ENCODE measurements at places on chromosomes 2 and 18.

GRCh38 chr2:174292908-174293307 lies 41.8 kb upstream of the SP9 start:
- no peak for ATAC-seq

DNA sequence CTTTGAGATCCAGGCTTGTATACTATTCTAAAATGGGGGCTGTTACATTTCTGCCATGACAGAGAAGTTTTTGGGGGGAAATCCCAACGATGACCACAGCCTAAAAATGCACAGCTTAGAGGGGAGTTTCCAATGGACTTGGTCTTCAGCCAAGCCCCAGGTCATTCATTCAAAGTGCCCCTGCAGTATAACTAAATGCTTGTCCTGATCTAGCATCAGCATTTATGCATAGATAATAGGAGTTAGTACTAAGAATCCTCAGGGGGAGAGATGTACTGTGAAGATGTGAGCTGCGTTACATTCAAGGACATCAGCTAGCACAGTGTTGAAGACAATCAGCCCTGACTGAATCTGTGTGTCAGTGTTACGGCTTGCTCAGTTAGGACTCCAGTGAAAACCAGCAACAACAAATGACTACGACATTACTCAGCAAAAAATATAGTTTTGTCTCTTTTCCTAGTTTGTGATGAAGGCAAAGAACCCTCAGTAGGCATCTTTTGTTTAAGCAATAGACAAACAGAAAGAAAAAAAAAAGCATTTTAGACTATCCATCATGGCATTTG lies 160.9 kb downstream of the ZEB2 start:
- peak; percentile 54 for ATAC-seq

DNA sequence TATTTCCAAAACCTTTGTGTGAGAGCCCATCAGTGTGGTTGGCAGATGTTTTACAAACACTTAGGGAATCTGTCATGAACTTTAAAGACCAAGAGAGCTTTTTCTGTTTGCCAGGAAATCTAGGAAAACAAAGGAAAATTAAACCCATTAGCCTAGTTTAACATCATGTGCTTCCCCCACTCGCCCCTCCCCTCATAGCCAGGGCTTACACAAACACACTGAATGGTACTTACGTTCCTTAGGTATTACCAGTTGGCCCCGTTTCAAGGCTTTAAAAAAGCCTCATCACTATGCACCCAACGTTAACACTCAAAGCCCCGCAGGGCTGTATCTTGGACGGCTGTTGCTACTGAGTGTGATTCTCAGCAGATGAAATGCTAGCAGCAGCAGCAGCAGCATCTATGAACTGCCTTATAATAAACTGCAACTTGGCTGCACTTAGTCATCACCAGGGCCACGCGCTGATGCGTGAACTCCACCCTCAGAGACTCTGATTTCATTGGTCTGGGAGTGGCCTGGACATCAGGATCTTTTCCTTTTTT lies 20.1 kb upstream of the TTC39C start:
- peak; percentile 39 for ATAC-seq

- ATAC-seq, result no peak
These were observed 187.4 kb upstream of the NCKAP5 start for GRCh38 chr2:133755480-133756300.

DNA sequence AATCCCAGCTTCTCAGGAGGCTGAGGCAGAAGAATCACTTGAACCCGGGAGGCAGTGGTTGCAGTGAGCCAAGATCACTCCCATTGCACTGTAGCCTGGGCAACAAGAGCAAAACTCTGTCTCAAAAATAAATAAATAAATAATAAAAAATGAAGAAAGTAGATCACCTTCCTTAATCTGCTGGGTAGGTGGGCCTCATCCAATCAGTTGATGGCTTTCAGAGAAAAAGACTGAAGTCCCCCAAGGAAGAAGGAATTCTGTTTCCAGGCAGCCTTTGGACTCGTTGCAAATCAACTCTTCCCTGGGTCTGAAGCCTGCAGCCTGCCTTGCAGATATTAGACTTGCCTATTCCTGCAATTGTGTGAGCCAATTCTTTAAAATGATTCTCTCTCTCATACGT lies 136.5 kb downstream of the TFCP2L1 start:
- ATAC-seq, result no peak

- ATAC-seq, result no peak
These were observed 184.3 kb upstream of the REV1 start for GRCh38 chr2:99674090-99674489.

GRCh38 chr18:76941284-76941683 lies 118.9 kb downstream of the ZNF236 start:
- ATAC-seq, result no peak

- ATAC-seq, result no peak
These were observed 34.9 kb downstream of the CIB4 start for GRCh38 chr2:26605999-26606846.

- no peak for ATAC-seq
These were observed 15.6 kb downstream of the EFHD1 start for GRCh38 chr2:232649033-232649432.

DNA sequence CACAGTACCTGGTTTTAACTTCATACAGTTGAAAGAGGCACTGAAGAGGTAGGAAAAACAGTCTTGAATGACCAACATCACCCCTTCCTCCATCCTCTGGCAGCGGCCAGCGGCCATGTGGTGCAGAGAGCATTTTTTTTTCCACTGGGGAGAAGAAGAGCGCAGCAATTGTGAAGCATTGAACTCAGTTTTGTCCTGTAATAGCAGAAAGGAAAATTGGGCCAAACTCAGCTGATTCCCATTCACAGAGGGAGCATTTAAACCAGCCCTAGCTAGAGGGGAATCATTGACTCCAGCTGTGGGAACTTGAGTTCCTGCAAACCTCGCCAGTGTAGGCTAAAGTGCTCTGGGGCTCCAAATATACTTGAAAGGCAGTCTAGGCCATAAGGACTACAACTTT lies 316.6 kb upstream of the CHST9 start:
- no peak for ATAC-seq

DNA sequence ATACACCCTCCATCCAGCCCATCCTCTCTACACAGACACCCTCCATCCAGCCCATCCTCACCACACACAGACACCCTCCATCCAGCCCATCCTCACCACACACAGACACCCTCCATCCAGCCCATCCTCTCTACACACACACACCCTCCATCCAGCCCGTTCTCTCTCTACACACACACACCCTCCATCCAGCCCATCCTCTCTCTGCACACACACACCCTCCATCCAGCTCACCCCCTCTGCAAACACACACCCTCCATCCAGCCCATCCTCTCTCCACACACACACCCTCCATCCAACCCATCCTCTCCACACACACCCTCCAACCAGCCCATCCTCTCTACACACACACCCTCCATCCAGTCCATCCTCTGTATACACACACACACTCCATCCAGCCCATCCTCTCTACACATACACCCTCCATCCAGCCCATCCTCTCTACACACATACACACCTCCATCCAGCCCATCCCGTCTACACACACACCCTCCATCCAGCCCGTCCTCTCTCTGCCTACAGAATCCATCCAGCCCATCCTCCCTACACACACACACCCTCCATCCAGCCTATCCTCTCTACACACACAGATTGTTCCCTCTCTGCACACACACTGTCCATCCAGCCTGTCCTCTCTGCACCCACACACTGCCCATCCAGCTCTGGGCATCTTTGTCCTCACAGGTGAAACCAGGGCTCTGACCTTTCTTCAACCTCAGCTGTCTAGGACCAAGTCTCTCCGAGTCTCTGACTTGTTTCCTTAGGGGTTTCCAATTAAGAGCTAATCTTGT lies 81.2 kb downstream of the EIPR1 start:
- ATAC-seq, result no peak

DNA sequence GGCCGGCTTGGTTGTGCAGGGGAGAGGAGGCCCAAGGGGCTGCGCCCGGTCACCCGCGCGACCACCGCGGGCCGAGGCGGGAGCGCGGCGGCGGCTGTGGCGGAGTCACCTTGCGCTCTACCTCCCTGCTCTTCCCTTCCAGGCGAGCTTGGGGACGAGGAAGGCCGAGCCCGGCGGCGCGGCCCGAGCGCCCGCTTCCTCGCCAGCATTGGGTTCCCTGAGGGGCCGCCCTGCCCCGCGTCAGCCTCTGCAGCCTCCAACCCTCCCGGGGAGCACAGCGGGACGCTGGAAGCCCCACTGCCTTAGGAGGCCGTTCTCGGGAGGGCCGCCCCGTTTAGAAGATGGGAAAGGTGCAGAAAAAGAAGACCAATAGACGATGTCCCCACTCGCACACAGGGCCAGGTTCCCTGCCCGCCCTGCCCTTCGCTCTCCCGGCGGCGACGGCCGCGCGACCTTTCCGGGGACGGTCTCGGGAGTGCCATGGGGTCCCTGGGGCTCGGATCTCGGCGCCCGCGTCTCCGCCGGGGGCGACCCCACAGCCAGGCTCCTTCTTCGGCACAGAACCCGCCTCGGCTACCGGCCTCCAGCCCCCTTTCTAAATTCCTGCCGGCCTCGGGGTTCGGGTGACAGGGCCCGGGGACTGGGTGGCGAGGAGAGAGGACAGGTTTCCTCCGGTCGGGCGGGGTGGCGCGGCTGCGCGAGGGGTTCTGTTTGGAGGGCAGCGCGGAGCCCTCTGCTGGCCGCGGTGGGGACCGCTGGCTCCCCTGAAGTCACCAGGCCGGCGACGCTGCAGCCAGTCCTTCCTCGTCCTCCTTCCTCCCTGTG lies 85.5 kb downstream of the HS6ST1 start:
- peak; percentile 94 for ATAC-seq

- no peak for ATAC-seq
These were observed 87.4 kb upstream of the SERPINE2 start for GRCh38 chr2:224126440-224126839.

DNA sequence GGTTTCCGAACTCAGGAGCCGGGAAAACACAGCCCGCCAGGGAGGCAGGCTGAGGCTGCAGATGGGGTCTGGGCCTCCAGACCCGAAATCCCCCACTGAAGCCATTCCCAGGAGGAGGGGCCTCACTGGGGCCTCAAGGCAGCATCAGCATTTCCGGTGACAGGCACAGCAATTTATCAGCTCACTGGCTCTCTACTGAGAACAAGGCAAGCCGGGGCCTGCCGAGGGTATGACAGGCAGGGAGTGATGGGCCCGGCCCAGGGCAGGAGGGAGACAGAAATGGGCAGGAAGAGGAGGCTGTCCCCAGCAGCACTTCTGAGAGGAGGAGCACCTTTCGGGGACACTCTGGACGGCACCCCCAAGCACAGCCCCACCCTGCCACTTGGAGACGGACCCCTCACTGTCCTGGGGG lies 12.5 kb downstream of the SDC1 start:
- ATAC-seq, result no peak

- ATAC-seq, result no peak
These were observed 170.1 kb downstream of the DCC start for GRCh38 chr18:52510139-52510538.

Measured in activated CD4-positive, CD25-positive, alpha-beta regulatory T cell treated with anti-CD3 and anti-CD28 coated beads, Interleukin-2, amount 50 U/mL, for 24 hours (primary cell).